ENCODE measurements at places on chromosomes 7 and 10. TPM values are rescaled to one million over a fixed set of nuclear protein-coding genes. Genes with fewer than 3 reads are reported as not detected.

DNAJC9 gene
- 41.6 TPM for total RNA-seq

PLXDC2 gene
- total RNA-seq, result 2.8 TPM

TMEM236 gene
- total RNA-seq, result under 0.01 TPM

SPDYE5 gene
- not detected for total RNA-seq

HOXA3 gene
- 3.0 TPM for total RNA-seq

BMI1 gene
- 58.4 TPM for total RNA-seq

ADCY1 gene
- total RNA-seq, result 29.4 TPM

NEUROG3 gene
- not detected for total RNA-seq

TMUB1 gene
- total RNA-seq, result 25.5 TPM

PHKG1 gene
- 0.99 TPM for total RNA-seq

ABCB1 gene
- total RNA-seq, result 10.5 TPM

DRGX gene
- total RNA-seq, result not detected

SORBS1 gene
- 0.17 TPM for total RNA-seq

CLDN4 gene
- total RNA-seq, result 1.7 TPM

HOXA4 gene
- 0.66 TPM for total RNA-seq

CPEB3 gene
- total RNA-seq, result 0.66 TPM

DUS4L gene
- total RNA-seq, result 11.1 TPM

ATOH7 gene
- not detected for total RNA-seq

KEL gene
- not detected for total RNA-seq

LIPF gene
- 0.29 TPM for total RNA-seq

FXYD4 gene
- total RNA-seq, result not detected

FKBP9 gene
- 372 TPM for total RNA-seq

ZNF239 gene
- total RNA-seq, result 5.5 TPM

TMEM243 gene
- 41.0 TPM for total RNA-seq

GPR26 gene
- total RNA-seq, result not detected

All from smooth muscle cell of trachea (primary cell).